ENCODE measurements at places on chromosomes 7 and 10.

DNA sequence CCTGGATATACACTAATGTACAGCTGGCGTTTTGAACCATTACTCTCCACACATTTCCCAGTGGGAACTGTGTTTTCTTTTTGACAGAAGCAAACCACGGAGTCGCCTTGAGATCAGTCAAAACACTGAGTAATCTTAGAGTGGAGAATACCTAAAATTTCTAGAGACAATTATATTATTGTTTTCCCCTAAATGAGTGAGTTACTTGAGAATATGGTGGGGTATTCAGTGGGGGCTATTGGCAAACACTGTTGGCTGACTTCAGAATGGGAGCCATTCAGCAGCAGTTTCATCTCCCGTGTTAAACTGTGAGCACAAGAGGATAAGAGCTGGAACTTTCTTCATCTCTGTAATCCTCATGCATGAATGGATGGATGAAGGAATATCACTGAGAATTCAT is 6.2 kb downstream of the IL2RA start:
- no peak for DNase-seq

DNA sequence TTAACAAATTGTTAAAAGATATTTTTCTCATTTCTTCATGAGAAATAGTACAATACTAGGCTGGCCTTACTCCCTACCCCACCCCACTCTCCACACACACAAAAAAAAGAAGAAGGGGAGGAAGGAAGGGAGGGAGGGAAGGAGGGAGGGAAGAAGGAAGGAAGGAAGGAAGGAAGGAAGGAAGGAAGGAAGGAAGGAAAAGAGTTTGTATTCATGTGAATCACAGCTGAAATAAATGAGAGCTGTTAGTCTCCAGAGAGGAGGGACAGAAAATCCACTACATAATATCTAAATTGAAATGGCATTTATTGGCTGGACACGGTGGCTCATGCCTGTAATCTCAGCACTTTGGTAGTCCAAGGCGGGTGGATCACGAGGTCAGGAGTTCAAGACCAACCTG is 57.8 kb downstream of the SEMA3A start:
- no peak for DNase-seq

DNA sequence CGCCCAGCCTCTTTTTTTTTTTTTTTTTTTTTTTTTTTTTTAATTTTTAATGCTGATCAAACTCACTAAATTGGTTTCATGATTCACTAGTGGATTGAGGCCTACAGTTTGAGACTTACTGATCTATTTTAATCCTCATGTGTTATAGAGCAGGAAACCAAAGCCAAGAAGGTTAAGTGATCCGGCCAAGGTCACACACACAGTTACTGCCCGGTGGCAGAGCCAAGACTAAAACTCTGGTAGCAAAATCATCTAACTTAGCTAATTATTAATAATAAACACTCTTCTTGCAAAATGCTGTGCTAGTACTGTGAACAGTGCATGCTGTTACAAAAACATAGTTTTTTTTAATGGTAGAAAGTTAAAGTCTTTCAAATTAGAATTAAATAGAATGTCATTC is 188.3 kb upstream of the NFE2L3 start:
- DNase-seq, result no peak

DNA sequence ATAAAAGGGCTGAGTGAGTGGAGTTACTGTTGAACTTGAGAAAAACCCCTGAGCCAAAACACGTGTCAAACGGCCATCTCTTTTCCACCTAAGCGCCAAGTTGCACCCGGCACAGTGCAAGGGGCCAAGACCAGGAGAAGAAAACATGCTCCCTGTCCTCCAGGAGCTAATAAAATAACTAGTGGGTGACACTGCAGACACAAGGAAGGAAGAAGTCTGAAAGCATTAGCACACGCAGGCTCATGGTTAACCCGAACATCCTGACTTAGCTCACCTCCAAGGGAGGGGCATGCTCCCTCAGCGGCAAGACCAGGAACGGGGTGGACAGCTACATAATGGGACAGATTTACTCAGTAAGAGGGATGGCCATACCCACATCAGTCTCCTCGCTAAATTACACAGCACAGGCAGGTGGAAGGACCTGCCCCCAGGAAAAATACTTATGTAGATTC is 65.0 kb downstream of the PIP4K2A start:
- DNase-seq, result no peak

- DNase-seq, result no peak
These were observed 10.8 kb upstream of the NKX2-3 start for GRCh38 chr10:99521765-99522469.

- DNase-seq, result no peak
These were observed 2.4 kb downstream of the CHST12 start for GRCh38 chr7:2405601-2406345.

GRCh38 chr10:22683140-22683389 is 31.3 kb downstream of the PIP4K2A start:
- no peak for DNase-seq

DNA sequence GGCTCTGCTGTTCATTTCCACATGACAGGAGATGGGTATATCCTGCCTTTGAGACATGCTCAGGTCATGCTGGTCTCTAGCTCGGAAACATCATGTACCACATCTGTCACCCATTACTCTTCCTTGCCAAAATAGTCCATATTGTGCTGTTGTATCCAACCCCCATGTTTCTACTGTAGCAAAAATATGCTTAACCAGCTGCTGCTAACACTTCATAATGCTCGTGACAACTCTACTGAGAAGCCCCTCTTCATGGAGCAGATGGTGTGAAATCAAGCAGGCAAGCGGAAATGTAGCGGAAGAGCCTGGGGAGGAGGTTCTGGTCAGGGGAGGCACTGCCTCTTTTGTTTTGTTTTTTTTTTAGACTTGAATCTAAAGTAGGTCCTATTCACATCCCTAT is 82.9 kb downstream of the NPY start:
- no peak for DNase-seq

DNA sequence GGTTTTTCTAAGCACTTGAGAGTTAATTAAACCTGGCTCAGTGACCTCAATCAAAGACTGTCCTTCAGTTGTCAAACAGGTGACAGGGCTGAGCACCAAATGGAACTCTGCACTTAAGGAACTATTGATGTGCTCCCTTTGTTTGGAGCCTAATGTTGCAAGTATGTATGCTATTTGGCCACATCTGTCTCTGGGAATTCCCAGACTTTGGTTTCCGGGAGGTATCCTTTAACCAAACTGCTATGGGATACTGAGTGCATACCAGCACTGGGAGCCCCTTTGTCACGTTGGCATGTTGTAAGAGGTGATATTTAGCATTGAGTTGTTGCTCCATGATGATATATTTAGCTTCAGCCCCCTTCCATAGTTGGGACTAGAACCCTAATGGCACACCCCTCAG is 25.2 kb downstream of the ASZ1 start:
- DNase-seq, result no peak

GRCh38 chr10:124354411-124355382 is 64.0 kb downstream of the OAT start:
- no peak for DNase-seq

DNA sequence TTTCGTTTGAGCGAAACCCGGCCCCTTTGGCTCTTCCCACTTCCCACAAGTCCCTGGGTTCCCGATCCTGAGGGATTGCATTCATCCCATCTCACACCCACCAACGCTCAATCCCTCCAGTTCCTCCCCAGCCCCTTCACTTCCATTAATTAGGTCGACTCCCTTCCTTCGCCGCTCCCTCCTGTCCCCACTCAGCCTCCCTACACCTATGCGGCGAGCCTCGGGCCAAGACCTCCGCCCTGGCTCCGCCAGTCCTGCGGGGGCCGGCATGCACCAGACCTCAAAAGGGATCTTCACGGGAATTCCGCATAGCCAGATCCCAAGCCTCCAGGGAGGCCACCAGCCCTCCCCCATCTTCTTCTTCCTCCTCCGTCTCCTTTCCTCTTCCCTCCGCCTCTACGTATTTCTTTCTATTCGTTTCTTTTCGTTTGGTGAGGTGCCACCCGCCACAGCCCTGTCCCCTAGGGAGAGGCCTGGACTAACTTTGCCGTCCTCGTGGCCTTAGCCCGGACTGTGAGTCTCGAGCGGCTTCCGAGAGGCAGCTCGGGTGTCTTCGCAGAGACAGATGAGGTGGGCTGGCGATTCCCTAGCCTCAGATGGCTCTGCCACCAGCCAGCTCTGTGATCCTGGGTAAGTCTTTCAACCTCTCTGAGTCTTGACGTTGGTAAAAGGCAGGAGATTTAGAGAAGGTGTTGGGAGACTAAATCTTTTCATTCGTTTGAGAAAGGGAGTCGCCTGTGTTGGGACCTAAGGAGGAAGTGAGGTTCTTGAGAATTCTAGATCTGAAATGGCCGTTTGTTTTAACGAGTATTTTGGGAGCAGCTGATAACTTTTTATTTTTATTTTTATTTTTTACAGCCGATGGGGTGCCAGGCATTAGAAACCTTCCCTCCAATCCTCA is 8.1 kb upstream of the LBX1 start:
- no peak for DNase-seq

- DNase-seq, result no peak
These were observed 115.9 kb downstream of the GPR85 start for GRCh38 chr7:112970771-112971170.

DNA sequence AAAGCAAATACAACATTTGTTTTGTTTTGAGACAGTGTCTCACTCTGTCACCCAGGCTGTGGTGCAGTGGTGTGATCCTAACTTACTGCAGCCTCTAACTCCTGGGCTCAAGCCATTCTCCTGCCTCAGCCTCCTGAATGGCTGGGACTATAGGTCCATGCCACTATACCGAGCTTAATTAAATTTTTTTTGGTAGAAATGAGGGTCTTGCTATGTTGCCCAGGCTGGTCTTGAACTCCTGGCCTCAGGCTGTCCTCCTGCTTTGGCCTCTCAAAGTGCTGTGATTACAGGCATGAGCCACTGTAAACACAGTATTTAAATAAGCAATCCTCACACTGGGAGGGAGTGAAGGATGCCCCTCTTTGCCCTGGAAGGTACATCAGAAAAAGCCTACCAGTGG is 4.0 kb upstream of the CAMK2G start:
- no peak for DNase-seq

DNA sequence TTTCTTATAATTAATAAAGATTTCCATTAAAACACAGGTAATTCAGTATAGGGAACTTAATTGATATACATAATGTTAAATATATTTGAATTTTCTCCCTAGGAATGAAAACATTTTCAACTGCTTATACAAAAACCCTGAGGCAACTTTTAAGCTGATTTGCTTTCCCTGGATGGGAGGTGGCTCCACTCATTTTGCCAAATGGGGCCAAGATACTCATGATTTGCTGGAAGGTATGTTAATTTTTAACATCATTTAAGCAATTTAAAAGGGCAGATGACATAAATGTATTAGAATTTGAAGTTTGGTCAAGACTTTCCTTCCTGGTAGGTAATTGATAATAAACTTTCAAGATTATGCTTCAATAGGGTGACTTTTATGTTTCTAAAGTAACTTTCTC is 5.8 kb downstream of the OLAH start:
- no peak for DNase-seq

DNA sequence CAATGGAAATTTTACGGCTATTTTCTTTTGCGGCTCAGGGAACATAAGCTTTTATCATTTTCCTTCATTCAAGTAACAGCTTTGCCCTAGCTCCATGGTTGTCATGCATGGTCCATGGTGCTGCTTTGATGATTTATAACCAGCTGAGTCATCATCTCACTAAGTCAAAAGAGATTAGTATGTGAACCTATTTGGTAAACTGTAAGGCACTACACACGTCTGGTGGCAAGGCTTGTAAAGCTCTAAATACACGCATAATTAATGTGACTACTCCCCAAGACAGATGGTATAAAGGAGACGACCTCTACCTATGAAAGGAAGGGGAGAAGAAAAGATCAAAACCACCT is 340.2 kb downstream of the KCNMA1 start:
- DNase-seq, result no peak

- no peak for DNase-seq
These were observed 12.7 kb downstream of the MAD1L1 start for GRCh38 chr7:2220030-2220429.

- DNase-seq, result no peak
These were observed 31.2 kb downstream of the SPOCK2 start for GRCh38 chr10:72056932-72057751.

GRCh38 chr10:48383393-48383792 is 76.9 kb downstream of the MAPK8 start:
- no peak for DNase-seq

GRCh38 chr10:16673443-16673842 is 143.8 kb downstream of the RSU1 start:
- no peak for DNase-seq

DNA sequence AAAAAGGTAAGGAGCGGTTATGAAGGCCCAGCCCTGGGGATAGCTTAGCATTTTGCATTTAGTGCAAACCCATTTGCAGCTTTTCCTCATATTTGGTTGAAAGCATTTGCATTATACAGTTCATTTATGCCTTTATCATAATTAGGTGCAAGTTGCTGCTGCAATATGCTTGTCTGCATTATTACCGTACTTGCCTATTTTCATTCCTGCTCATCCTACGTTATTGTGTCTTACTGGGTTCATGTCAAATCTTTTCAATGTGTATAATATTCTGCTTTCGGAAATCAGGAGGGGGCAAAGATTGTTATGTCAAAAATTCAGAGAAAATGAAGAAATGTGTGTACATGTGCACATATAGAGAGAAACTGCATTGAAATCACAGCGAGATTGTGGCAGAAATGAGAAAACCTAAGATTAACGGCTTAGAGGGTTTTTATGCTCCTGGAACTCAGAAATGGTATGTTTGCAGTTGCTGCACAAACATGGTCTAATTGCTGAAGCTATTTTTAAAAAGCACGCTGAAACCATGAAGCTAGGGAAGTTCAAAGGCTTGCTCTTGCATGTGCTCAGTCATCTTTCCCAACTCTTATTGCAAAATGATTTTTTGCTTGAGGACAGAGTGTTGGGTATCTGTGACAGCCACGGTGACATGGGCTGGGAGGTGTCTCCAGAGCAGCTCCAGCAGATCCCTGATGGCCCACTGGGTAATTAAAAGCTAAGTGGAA is 613.2 kb downstream of the SDK1 start:
- DNase-seq, result no peak

GRCh38 chr7:142885311-142886230 is at the start of gene TRPV6:
TRPV6 (minus strand) TSS chr7:142885745.
- DNase-seq, result no peak

DNA sequence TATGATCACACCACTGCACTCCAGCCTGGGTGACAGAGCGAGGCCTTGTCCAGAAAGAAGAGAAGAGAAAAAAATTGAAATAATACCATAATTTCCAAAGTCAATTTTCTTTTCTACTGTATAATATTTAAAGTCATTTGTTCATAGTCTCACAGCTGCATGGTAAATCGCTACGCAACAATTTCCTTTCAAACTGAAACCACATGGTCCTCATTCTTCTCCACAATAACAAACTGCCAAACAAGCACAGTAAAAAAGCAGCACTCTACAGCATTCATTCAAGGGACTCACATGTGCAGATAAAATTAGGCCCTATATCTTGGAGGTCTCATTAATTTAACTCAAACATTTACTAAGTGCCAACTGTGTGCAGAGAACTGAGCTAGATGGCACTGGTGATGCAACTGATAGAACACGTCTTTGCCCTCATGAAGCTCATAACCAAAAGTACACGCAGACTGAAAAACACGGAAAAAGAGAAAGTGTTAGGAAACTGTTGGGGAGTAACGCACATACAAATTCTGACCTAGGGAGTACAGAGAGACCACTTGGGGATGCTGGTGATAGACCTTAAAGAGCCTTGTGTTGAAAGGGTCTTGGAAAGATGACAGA is 68.4 kb upstream of the SRRM3 start:
- DNase-seq, result no peak

GRCh38 chr7:69166979-69167516 is 431.2 kb upstream of the AUTS2 start:
- no peak for DNase-seq

All from stimulated activated CD8-positive, alpha-beta memory T cell treated with anti-CD3 and anti-CD28 coated beads, Interleukin-12 subunit alpha, Interleukin-12 subunit beta, amount 100 ng/mL, for 1 hour (primary cell).